Neuronal stem cell (in vitro differentiated cells): ENCODE measurements at places on chromosomes 16 and 17.

DNA sequence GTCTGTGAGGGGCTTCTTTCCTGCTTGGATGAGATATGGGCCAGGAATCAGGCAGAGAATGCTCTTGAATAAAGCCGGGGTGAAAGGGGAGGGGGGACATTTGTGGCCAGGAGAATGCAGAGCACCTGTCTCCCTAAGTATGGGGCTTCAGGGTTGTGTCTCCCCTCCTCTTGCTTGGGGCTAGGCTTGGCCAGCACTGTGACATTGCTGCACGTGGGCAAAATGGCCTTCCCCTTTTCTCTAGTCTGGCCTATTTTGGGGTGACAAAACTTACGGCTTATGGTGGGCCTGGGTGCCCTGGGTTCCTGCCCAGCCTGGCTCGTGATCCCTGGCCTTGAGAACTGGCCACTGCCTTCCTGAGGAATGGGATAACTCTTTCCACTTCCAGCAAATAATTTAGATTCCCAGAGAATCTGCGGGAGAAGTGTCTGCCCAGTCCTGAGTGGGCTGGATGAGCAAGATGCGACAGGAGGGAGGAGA lies 5.6 kb downstream of the NFE2L1 start:
- no peak for DNase-seq

DNA sequence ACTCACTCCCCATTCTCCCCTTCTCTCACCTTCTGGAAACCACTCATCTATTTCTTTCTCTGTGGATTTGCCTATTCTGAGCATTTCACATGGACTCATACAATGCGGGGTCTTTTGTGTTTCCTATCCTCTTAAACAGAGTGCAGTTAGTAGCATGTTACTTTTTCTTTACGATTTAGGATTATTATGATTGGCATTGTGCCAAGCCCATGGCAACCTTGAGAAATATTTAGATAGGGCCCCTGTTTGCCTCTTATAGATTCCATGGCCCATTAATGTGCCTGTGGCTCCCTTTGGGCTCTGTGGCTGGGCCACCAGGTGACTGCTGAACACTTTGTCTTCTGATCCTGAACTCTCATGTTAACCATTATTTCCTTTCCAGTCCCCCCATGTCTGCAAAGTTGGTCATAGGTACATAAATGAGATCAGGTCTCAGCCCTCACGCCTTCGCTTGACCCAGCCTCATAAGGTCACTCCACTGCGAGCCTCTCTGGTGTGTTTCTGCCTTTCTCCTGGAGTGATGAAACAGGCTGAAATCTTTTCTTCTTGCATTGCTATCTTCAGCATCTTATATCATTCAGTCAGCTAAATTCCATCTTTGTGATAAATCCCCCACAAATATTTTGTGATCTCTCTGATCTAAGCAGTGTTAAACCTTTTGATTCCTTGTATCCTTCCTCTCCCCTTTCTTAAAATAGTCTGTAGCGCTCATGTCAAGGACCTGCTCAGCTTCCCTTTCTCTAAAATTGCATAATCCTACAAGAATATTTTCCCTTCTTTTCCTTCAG lies 44.0 kb downstream of the MYH3 start:
- DNase-seq = no peak

DNA sequence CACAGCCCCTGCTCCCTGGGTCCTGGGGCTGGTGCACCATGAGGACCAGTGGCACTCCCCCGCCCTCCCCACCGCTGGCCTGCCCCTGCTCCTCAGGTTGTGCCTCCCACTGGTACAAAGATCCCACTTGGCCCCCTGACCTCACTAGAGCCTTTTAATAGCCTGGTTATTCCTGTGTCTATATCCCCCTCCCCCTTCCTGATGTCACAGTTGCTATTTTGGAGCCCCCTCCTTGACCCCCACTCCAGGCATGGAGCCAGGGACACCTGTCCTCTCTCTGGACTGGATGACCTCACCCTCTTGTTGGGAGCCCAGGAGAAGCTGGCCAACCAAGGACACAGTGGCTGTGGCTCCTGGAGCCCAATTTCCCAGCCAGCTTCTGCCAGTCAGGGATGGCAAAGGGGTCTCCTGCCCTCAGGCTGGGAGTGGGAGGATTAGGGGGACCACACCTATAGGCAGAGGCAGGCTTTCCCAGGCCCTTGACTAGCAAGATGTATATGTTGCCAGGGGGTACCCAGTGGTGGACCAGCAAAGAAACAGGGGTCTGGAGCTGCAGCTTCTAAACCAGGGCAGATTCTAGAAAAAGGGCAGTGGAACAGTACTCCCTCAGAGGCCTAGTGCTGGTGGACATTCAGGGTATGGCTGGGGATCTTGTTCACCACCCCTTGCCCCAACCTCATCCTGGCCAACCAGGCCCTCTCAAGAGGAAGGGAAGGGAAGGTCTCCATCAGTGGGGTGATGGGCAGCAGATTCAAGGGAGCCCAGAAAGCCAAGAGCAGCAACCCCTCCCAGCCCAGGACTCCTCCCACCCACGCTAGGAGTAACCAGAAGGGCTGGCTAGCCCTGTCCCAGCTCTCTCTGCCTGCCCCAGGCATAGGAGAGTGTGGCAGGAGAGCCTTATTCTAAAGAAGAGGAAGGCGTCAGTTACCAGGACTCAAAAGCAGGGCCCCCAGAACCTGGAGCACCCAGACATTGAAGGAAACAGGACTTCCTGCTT lies 10.9 kb downstream of the HDAC5 start:
- DNase-seq = no peak

- no peak for DNase-seq
Observed at GRCh38 chr16:77310877-77311276, 111.7 kb downstream of the SYCE1L start.

DNA sequence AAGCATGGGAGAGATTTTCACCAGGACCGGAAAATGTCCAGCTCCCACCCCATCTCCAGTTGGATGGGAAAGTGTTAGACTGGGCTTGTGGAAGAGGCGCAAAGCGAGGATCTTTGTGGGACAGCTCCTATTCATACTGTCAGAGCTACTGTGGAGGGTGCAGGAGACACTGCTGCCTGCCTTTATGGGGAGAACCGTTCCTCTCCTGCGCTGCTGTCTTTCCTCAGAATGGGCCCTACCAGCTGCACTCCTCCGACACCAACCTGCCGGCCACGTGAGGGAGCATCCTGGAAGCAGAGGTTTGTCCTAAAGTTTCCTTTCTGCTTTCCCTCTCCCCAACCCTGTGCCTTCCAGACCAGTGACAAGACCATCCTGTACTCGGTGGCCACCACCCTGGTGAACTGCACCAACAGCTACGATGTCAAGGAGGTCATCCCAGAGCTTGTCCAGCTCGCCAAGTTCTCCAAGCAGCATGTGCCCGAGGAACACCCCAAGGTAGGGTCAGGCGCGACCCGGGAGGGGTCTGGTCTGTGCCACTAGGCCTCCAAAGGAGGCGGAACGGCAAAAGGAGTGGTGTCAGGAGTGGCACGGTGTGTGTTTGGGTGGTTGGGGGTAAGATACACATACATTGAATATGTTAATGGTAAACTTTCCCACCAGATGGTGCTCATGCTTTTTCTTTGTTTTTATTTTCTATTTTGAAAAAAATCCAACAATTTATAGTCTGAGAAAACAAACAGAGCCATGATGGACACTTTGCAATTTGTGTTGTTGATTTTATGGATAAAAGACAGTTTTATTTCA lies 23.0 kb downstream of the SLC35G3 start:
- DNase-seq = no peak
